Thoracic aorta (tissue), 2 donors: ENCODE measurements at places on chromosomes 6 and 20. TPM values are rescaled to one million over a fixed set of nuclear protein-coding genes. Genes with fewer than 3 reads are reported as not detected.

Gene SLC26A8
- total RNA-seq = not detected

Gene FERMT1
- not detected for total RNA-seq

Gene FAM184A
- total RNA-seq = 0.54 TPM

Gene COL11A2
- 3.4 TPM for total RNA-seq

Gene BTNL2
- total RNA-seq = not detected

Gene IGF2R
- total RNA-seq = 82.2 TPM

Gene ADGRB3
- 10.1 TPM for total RNA-seq

Gene TMEM244
- total RNA-seq = not detected

Gene RIPOR2
- total RNA-seq = 9.9 TPM

Gene ETV7
- total RNA-seq = 5.4 TPM

Gene FAM83C
- not detected for total RNA-seq

DNA sequence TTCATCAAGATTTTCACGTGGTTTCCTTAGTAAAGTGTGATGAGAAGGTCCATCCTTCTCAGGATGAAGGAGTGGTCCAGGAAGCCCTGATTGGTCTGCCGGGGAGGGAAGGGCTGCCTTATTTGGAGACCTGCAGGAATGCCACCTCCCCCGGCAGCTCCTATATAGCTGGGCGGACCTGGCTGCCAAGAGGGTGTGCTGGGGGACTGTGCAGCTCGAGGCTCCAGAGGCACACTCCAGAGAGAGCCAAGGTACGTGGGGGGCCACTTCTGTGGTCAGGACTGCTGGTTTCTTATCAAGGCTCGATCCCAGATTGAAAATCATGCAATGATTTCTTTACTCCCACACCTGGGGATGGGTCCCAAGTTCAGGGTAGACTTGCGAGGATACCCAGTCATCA is at the start of gene PRND:
PRND (plus strand) TSS at position 191 of the 400 bp plus-strand sequence. CDS start 2,643 bp downstream, outside the sequence.
- DNase-seq = no peak

- DNase-seq = no peak
Measured at GRCh38 chr6:148565930-148566663, 180.7 kb upstream of the UST start.

GRCh38 chr6:30915591-30915946 is 1.5 kb downstream of the VARS2 start:
- DNase-seq = no peak

DNA sequence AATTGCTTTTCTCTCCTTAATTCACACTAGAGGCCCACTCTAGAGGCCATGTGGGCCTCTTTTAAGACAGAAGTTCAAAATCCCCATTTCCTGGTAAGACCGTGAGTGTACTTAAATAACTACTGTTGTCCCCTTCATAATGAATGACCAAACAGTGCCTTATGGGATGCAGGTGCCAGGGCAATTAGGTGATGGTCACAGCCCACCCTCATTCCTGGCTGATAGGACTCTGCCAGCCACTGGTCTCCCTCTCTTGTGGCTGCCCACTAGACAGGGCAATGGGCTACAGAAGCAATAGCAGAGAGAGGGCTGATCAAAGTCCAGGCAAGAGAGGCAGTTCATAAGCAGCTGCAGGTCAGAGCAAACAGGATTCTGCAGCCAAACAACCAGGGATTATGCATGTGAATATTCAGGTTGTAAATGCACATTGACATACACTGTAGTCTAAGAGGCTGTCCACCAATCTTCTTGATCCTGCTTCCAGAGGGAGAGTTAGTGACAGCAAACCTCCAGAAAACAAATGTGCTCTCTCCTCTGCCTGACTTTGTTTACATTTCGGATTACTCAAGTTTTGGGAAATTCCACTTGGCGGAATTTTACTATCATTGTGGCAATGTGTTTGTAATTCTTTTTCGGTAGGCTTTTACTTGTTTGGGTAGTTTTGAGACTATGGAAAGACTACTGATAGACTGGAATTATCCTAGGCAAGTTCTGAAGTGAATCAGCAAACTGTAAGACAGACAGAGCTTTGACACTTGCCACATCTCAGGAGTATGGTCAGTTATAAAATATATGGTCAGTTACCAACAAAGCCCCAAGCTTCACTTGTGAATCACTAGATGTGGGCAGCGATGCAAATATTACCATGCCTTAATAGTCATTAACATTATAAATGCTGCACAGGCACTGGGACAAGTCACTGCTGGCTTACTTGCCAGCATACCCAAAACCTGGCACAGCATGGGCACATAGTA is 12.8 kb downstream of the PTPRK start:
- no peak for DNase-seq

GRCh38 chr6:45419571-45420082 is 41.9 kb upstream of the SUPT3H start:
- no peak for DNase-seq

GRCh38 chr6:72064399-72064975 is 178.1 kb downstream of the RIMS1 start:
- DNase-seq = no peak

- no peak for DNase-seq
Measured at GRCh38 chr6:100184473-100184872, 190.4 kb upstream of the MCHR2 start.

- DNase-seq = no peak
Measured at GRCh38 chr6:36793913-36794712, 45.1 kb downstream of the CPNE5 start.

DNA sequence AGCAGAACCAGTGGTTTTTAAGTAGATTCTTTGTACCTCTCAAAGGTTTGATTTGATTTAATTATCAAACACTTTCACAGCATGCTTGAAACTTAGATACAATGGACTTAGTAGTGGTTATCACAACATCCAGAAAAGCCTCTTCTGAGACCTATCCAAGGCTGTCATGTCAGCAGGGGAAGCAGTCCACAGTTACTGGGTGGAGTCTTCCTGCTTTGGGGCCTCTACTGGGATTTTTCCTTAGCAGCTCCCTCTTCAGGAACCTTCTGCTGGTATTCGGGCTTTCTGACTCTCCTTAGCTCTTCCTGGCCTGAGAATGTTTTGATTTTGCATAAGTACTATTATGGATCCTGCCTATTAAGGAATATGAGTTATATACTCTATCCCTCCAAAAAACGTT is 36.0 kb downstream of the ARFGEF2 start:
- no peak for DNase-seq

- no peak for DNase-seq
Measured at GRCh38 chr6:75893058-75893775, 144.2 kb downstream of the MYO6 start.

DNA sequence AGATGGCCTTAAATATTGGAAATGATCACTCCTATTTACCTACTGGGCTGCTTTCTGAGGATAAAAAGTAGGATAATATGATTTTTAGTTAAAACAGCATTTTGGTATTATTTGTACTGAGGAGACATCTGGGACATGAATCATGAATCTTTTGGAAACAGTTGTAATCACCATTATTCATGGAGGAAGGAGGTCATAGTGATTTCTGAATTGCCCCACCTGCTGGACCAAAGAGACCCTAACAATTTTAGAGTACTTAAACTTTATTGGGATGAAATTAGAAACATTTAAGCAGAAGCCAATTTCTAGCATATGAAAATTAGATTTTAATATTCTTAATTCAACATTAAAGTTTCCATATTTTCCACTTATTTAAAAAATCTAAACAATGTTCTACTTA is 108.4 kb upstream of the SIM1 start:
- no peak for DNase-seq

DNA sequence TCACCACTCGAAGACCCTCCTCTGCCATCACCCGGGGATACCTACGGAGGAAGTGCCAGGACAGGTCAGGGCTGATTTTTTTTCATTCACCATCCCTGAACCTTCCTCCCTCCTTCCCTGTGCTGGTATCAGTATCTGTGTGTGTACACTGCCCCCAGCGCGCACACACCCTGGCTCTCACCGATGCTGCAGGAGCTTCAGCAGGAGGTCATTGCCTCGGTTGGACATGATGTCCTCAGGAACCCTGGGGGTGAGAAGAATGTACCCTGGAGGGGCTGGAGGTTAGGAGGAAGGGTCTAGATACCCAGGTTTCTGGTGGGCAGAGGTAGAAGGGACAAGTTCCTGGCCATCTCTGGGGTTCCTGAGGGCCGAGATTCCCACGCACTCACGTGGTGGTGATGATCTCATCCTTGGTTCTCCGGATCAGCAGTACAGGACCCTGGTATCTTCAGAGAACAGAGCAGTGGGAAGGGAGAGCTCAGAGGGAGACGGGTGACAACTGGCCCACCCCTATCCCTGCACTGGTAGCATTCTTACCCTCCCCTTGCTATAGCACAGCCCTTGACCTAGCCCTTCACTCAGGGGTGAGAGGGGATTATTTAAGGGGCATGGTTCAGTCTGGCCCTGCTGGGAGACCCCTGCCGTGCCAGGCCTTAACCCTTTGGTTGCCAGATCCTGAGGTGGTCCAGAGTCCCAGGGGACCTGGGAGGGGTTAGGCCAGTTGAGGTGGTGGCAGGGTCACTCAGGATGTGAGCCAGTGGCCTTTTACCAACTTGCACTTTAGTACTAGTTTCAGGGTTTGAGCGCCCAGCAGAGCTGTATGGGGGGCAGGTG is 7.2 kb upstream of the LY6G5C start:
- no peak for DNase-seq

- DNase-seq = no peak
Measured at GRCh38 chr6:159727717-159728445, 575 bp downstream of the WTAP start.

DNA sequence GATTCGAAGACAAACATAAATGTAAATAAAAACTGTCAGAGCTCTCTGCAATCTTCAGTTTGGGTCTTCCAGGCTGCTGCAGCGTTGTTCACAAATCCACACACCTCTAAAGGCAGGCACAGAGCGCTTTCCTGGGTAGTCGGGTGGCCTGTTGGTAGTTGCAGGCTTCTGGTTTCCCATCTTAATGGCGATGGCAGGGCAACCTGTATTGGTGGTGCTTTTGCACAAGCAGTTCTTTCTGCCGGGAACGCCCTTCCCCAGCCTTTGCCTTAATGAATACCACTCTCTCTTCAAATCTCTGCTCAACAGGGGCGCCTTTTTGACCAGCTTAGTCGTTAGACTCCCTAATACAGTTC is 723 bp upstream of the IFT52 start:
- DNase-seq = no peak

- DNase-seq = no peak
Measured at GRCh38 chr20:45299786-45300185, 6.9 kb upstream of the RBPJL start.

GRCh38 chr6:30743099-30744053 is 889 bp upstream of the FLOT1 start:
- DNase-seq = no peak

DNA sequence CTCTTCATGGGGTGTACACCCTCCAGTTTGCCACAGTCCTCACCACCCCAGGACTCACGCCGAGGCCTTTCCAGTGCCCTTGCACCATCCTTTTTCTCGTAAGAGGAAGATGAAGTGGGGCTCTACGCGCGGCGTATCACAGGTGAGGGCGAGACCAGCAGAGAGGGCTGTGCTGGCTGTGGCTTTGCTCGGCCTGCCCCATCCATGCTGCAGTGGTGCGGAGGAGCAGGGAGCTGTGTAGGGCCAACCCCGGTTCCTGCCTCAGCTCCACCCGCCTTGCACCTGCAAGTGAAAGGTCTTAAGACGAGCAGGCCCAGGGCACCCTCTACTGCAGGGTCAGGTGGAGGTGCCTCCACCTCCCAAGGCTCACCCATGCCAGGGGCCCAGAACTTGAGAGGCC is 24.1 kb downstream of the RBCK1 start:
- DNase-seq = no peak
